ENCODE measurements at places on chromosomes 16 and 17.

DNA sequence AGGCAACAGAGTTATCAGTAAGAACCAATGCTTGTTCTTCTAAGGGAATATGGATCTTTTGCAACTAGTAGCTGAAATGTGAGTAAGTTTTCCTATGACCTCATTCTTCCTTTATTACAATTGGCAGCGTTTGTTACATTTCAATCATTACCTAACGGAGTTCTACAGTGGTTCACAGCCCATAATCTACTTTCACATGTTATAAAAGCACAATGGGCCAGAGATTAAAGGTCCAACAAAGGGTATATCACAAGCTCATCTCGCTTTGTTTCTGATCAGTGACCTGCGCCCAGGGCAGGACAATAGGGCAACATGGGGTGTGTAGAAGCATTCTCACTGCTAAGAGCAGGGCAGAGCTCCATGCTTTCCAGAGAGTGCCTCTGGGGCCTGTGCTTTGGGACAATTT is 279.9 kb upstream of the DYNLRB2 start:
- DNase-seq, result no peak

DNA sequence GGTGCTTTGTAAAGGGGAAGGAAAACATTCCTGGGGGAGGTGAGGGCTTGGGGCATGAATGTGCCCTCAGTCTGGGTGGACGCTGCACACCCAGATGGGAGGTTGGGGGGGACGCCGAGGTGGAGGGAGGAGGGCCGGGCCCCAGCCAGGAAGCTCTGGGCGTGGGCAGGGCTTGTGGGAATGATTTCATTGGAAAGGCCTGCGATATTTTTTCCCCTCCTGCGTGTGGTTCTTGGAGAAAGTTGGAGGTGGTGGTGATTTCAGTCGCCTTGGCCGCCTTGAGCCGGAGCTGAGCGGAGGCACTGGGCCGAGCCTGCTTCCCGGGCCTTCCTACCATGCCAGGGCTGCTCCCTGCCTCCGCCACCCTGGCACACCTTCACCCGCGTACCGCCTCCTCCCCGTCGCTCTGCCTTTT is 26.4 kb upstream of the CLEC18A start:
- no peak for DNase-seq

- DNase-seq, result no peak
These were observed 52.3 kb downstream of the AMFR start for GRCh38 chr16:56373003-56373402.

DNA sequence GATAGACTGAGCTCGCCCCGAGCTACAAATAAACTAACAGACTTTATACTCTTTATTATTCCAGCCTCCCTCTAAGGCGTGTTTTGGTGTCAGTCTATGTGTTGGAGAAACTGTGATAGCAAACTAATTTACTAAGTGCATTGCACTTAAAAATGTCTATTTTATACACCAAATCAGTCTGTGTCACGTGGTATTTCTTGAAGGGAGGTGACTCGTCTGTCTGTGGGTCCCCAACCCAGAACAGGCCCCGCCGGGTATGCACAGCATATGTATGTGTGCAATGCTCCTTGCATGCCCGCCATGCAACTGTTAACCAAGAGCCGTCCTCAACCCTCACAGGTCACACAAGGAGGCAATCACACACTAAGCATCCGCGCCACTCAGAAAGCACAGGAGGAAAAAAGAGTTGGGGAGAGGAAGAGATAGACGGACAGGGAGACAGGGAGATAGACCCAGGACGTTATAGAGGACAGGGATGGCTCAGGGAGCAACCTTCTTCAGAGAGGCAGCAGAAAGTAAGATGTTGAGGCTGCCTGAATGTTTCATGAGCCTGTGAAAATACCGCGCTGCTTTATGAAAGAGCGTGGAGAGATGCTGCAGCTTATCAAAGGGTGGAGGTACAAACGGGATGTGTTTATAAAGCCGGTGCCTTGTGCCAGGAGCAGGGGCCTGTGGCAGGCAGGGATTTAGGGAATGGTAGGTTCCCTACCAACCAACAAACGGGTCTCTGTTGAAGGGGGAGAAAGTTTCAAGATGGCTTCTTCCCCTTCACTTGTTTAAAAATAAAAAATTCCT is 4.2 kb downstream of the RBFOX3 start:
- DNase-seq, result no peak

GRCh38 chr17:77881545-77881944 is 77.0 kb upstream of the TNRC6C start:
- no peak for DNase-seq

- no peak for DNase-seq
These were observed 23.0 kb downstream of the BCL7C start for GRCh38 chr16:30870904-30871303.

DNA sequence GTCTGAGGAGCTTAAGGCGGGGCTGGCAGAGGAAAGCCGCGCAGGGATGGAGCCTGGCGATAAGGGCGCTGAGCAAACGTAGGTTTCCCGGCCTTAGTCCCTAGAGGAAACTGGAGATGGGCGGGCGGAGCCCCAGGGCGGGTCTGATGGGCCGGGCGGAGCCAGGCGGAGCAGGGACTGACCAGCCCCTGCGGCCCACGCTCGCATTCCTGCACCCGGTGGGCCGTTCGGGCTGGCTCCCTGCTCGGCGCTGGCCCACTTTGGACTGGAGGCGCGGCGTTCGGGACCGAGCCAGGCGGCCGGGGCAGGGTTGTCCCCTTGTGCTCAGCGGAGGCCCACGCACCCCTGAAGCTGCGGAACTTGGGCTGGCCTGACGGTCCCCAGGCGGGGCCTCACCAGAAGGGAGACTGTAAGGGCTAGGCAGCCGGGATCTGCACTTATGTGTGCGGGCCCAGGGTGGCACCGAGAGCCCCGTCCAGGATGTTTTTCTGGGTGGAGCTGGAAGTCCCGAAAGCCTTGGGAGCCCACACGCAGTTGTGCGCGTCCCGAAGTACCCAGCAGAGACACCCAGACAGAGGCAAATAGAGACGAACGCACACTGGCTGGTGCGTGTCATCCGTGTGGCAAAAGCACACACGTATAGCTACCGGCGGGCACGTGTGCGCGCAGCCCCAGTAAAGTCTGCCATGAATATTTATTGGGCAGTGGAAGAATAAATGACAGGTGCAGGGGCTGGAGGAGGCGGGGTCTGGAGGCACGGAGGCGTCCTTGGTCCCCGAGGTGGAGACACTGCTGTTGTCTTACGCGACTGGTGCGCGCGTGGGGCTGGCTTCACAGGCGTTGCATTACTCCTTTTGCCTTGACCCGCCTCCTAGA is 1.4 kb downstream of the PYDC1 start:
- peak; percentile 70 for DNase-seq

GRCh38 chr16:57764341-57765159 is 29.0 kb downstream of the KATNB1 start:
- no peak for DNase-seq

GRCh38 chr17:15451680-15452079 is 15.7 kb downstream of the CDRT4 start:
- no peak for DNase-seq

GRCh38 chr17:42180922-42181850 is at the start of gene KCNH4:
KCNH4 (minus strand) TSS chr17:42181142; CDS start chr17:42180945, 197 bp downstream.
- DNase-seq, result no peak

DNA sequence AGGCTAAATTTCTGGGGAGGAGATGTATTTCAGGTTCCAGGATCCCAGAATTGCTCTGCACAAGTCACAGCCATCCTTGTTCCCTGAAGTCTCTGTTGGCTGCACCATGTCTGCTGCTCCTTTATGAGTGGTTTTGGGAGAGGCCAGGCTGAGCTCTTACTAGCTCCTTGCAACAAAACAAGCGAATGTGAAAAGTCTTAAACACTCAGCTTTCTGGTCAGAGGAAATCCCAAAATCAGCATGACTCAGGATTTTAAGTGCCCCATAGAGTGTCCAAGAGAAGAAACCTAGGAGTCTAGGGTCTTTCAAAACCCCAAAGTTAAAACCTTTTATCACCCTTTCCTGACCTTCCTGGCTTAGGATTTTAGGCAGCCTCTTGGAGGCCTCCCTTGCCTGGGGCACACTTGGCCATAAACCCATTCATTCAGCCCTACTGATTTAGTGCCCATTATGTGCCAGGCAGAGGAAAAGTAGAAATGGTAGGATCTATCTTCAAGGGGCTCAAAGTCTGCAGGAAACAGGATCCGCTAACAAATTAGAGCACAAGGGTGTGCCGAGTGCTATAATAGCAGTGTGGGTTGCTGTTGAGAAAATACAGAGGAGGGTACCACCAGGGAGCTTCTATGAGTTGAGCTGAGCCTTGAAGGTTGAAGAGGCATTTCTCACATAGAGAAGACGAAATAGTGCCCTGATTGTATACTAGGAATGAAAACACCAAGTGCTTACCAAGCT is 36.9 kb downstream of the SOST start:
- DNase-seq, result no peak

- no peak for DNase-seq
These were observed at the start of gene GFAP for GRCh38 chr17:44915321-44915726. GFAP (minus strand) TSS chr17:44915500; CDS start chr17:44915486, 14 bp downstream.

DNA sequence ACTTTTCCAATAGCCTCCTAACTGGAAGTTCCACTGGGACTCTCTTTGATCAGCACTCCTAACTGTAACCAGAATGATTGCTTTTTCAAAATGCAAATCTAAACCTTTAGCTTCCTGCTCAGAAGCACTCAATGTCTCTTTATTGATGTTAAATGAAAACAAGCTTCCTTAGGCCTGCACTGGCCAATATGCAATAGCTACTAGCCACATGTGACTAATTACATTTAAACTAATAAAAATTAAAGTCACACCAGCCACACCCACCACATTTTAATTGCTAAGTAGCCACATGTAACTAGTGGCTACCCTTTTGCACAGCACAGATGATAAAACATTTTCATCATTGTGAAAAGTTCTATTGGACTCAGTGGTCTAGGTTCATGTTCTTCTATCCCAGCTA is 31.8 kb downstream of the FAM20A start:
- DNase-seq, result no peak

DNA sequence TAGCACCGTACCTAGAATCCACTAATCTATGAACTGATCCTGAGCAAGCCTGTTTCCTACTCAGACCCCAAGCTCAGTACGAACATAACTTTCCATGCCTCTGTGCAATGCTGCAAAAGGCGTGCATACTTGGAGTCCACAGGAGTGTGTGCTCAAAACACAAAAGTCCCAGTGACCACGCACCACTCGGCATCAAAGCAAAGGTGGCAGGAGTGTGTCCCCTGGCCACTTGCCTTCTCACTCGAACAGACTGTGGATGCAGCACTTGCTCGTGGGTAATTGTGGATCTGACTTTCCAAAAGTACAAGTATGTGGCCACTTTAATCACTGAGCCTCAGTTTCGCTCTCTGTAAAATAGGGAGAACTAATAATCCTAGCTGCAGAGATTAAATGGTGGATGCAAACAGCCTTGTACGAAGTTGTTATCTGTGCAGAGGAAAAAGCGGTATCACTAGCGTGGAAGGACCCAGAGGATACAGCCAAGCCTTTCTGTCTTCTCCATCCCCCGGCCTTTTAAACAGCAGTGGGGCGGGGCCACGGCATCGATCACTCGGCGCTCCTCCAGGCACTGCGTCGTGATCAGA is 311 bp upstream of the KDM8 start:
- DNase-seq, result no peak

- DNase-seq, result no peak
These were observed 70.5 kb downstream of the GAS7 start for GRCh38 chr17:10127819-10128425.

DNA sequence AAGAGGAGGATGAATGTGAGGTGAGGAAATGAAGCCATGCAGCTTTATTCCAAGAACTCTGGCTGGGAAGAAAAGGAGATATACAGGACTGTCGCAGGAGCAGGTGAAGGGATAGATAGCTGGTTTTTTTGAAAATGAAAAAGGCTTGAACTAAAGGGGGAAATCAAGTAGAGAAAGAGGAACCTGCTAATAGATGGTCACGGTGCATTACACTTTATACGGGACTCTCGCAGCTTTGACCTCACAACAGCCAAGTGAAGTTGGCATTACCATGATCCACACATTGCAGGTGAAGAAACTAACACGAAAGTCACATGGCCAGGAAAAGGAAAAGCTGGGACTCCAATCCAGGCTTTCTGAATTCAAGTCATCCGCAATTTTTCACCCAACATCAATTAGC is 86.9 kb downstream of the HS3ST2 start:
- DNase-seq, result no peak

- DNase-seq, result no peak
These were observed 3.3 kb downstream of the TPSD1 start for GRCh38 chr16:1258906-1259759.

GRCh38 chr17:21417921-21418320 is 41.8 kb downstream of the KCNJ12 start:
- no peak for DNase-seq

DNA sequence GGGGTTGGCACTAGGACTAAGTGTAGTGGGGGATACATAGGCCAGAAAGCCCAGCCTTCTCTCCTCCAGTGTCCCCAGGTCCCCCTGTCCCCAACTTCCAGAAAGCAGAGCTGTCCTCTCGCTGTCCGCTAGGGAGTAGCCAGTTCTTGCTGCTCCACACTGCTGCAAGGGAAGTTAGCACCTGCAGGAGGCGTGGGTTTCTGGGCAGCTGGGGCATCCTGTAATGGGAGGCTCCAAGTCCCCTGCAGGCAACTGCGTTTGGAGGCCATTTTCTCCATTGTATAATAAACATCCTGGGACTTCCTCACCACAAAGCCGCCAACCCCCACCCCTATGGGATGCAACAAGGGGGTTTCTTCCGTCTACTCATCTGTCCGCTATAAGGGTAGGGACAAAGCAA is 1.7 kb downstream of the RPRML start:
- DNase-seq, result no peak

- DNase-seq, result peak; percentile 27
These were observed 9.5 kb upstream of the TCF25 start for GRCh38 chr16:89863741-89864526.

DNA sequence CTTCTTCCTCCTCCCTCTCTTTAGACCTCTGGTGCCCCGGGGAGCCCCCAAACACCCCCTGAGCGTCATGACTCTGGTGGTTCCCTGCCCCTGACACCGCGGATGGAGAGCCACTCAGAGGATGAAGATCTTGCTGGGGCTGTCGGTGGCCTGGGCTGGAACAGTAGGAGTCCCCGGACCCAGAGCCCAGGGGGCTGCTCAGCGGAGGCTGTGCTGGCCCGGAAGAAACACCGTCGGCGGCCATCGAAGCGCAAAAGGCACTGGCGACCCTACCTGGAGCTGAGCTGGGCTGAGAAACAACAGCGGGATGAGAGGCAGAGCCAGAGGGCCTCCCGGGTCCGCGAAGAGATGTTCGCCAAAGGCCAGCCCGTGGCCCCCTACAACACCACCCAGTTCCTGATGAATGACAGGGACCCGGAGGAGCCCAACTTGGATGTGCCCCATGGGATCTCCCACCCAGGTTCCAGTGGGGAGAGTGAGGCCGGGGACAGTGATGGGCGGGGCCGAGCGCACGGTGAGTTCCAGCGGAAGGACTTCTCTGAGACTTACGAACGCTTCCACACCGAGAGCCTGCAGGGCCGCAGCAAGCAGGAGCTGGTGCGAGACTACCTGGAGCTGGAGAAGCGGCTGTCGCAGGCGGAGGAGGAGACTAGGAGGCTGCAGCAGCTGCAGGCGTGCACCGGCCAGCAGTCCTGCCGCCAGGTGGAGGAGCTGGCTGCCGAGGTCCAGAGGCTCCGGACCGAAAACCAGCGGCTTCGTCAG is 7.5 kb downstream of the HEXIM2 start:
- DNase-seq, result no peak

DNA sequence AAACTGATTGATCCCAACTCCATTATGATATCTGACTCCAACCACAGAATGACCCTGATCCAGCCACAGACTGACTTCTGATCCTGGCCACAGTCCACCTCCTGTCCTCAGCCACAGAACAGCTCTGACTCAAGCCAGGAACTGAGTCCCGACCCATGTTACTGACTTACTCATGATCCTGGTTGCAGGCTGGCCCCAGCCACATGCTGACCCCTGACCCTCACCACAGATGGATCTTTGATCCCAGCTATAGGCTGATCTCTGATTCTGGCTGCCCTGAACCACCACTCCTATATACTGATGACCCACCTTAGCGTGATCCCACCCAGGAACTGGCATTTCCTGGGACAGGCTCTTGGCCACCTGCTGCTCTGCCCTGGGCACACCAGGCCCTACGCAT is 32.2 kb upstream of the IL21R start:
- no peak for DNase-seq
